Mucosa of descending colon (tissue), 3 donors: ENCODE measurements at places on chromosomes 7 and 10. TPM values are rescaled to one million over a fixed set of nuclear protein-coding genes. Genes with fewer than 3 reads are reported as not detected.
A peak's percentile ranks its signal among the peaks of the same experiment; 100 is the strongest.

DNA sequence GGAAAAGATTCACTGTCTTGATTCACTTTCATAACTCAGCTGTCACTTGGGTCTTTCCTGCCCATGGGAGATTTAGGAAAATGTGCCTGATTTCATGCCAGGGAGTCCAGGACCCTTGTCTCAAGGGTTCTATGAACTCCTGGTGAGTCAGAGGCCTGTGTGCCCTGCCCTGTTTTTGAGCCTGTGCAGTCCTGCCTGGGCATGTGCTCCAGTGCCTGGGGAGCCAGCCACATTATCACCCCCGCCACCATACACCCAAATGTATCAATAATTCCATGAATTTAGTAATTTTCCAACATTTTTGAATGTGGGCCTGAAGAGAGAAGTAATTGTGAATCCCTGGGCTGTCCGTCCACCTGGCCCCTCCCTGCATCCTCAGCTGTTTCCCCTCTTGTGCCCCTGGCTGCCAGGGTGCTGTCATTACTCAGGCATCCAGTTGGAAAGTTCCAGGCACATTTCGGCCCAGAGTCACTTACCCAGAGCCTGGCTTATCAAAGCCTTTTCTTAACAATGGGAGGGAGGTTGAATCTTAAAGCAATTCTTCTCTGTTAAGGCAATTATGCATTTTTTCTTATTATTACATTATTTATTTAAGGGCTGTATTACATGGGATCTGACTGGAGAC lies 287.8 kb upstream of the CDC14C start:
- no peak for DNase-seq

GRCh38 chr7:142104550-142105527 lies 6.7 kb upstream of the MGAM2 start:
- peak; percentile 56 for DNase-seq

ASB4 gene
- 0.13 TPM for total RNA-seq

NPM3 gene
- total RNA-seq, result 15.3 TPM

DNA sequence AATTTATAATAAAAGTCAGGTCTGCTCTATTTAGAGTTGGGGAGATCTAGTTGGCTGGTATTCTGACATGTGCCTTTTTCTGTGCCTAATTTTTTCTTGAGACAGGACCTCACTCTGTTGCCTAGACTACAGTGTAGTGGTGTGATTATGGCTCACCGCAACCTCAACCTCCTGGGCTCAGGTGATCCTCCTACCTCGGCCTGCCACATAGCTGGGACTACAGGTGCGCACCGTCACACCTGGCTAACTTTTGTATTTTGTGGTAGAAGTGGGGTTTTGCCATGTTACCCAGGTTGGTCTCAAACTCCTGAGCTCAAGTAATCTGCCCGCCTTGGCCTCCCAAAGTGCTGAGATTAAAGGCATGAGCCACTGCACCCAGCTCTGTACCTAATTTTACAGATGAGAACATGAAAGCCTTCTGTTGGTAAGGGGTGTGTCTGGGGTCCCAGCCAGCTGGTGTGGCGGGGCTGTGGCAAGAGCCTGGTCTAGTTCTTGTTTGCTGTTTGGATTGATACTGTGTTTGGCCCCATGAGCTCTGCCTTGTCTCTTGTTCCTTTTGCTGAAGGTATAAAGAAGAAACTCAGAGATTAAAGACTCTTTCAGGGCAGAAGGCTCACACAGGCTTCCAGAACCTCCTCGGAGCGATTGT lies 31.4 kb downstream of the POR start:
- DNase-seq, result no peak

TAC1 gene
- 1.3 TPM for total RNA-seq

- DNase-seq, result no peak
Measured at GRCh38 chr10:2926918-2927660, 140.3 kb upstream of the PFKP start.

LUC7L2 gene
- total RNA-seq, result 78.4 TPM

DNA sequence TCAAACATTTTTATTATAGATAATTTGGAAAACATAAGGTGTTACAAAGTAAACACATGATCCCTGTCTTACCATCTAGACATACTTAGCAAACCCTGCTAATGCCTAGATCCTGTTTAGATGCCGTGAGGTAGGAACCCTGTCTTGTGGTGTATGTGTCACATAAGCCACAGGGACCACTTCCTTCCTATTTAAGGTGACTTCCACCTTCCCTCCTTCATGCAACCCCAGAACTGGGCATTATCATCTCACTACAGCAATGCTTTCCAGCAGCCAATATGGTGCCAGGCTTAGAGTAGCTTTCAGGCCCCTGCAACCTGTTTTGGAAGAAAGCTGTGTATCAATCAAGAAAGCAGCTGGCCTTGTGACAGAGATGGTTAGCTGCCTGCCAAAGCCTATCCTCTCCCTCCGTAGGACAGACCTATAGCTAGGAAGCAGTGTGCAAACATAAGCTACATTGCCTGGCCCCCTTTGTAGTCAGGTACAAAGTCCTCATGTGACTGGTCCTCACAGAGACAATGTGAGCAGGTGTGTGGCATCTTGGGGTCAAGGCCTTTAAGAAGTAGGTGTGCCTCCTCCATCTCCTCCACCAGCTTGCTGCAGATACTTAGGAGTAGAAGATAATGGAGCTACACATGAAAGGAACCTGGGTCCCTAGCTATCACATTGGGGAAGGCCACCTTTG lies 146.8 kb downstream of the SPAG6 start:
- DNase-seq, result no peak

- no peak for DNase-seq
Measured at GRCh38 chr10:106175760-106176377, 988.6 kb downstream of the SORCS1 start.

DNA sequence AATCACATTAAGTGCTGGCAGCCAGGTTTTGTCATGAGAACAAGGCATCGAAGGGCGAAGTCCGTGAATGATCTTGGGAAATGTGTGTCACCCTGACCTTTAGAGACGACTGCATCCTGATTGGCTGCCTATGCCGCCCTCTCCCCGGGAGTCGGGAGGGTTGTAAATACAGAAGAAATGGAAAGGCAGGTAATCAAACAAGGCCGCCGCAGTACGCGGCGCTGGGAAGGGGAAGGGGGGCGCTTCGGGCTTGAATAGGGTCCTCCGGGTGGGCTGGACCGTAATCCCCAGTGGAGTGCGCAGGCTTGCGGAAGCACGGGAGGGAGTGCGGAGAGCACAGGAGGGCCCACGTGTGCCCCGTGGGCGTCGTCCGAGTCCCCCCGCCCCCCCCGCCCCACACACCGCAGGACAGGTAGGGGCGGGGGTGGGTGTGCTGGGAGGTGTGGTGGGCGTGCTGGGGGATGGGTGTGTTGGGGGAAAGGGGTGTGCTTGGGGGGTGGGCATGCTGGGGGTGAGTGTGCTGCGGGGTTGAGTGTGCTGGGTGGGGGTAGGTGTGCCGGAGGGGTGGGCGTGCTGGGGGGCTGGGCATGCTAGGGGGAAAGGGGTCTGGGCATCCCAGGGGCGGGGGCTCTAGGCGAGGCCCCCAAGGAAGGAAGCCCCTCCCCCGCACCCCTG lies 169.4 kb downstream of the ARHGAP12 start:
- DNase-seq, result peak; percentile 81

LHFPL3 gene
- total RNA-seq, result 0.57 TPM

DNA sequence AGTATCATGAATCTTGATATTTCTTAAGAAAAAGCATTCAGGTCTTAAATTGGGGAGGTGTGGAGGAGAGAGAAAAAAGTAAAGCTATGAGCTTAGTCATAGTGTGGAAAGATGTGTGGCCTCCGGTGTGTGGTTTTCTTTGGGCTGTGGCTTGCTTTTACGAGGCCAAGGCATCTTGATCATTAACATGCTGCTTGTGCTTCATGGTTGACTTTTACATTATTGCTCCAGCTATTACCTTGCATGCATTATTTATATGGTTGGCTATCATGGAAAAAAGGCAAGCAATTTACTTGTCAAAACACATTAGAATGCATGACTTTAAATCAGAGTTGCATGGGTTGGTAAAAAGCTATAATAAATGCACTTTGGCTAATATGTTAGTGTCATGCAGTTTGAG lies 300.7 kb upstream of the ADARB2 start:
- no peak for DNase-seq
